Fibroblast of skin of right biceps (primary cell): ENCODE measurements at places on chromosomes 5 and 9.
A peak's percentile ranks its signal among the peaks of the same experiment; 100 is the strongest.

DNA sequence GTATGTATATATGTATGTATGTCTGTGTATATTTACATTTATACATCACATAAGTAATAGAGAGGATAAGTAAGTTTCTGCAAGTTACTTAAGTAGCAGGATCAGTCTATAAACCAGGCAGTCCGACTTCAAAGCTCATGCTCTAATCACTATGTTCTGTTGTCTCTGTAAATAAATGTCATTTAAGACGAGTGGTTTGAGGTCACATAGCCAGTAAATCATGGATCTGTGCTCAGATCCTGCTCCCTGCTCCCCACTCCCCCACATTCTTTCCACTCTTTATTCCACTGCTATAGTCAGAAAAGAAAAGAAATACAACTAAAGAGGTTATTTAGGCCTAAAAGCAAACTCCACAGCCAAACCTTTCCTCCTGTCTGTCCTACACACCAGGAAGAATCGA lies 90.4 kb downstream of the SERINC5 start:
- no peak for DNase-seq

DNA sequence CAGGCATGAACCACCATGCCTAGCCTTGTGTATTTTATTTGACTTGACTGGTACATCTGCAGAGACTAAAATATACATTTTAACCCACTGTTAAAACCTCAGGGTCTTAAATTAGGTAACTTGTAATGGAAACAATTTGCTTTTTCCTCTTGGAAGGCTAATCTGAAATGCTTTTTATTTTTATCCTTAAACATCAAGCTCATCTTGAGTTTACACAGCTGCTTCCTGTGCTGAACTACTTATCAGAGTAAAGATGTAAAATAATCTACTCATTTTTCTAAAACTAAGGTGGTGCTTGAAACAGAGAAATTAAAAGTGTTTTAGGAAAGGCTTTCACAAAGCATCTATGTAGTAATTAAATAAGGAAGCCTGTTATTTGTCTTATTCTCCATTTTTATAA lies 144.1 kb downstream of the ENTREP1 start:
- DNase-seq = no peak

GRCh38 chr9:107142896-107143603 lies 140.0 kb upstream of the RAD23B start:
- DNase-seq = peak; percentile 8

GRCh38 chr5:99771296-99771695 lies 763.9 kb upstream of the FAM174A start:
- no peak for DNase-seq

DNA sequence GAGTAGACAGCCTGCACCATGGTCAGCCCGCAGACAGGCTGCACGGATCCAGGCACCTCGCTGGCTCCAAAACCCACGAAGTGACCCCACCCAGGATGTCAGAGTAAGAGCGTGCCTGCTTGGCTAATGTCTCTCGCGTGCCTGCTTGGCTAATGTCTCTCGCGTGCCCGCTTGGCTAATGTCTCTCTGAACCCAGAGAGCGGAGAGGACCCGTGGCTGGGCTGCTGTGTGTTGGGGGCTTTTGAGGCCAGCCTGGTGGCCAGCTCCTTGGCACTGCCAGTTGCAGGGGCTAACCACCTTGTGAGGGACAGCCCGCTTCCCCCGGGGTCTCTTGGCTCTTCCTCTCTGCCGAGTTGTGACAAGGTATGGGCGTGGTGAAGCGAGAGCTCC lies 8.9 kb upstream of the RXRA start:
- DNase-seq = no peak

DNA sequence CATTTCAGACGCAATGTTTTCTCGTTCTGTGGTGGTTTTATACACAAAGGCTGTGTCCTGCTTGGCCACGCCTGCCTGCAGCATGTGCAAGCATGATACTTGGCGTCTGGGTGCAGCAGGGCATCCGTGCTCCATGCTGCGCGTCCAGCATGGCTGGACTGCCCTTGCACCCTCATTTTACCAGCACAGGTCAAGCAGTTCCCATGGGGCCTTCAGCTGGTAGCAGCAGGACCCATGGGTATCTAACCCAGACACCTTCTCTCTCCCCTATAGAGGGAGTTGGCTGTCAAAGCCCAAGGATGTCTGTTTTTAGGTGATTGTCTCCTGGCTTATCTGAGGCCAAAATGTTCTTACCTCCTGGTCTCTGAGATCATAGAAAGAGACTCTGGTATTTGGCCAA lies 158.3 kb upstream of the PITX1 start:
- no peak for DNase-seq

- peak; percentile 71 for DNase-seq
Measured at GRCh38 chr9:136327304-136327974, at the start of gene GPSM1. GPSM1 (plus strand) TSS chr9:136327539; CDS start chr9:136327696, 157 bp downstream.

DNA sequence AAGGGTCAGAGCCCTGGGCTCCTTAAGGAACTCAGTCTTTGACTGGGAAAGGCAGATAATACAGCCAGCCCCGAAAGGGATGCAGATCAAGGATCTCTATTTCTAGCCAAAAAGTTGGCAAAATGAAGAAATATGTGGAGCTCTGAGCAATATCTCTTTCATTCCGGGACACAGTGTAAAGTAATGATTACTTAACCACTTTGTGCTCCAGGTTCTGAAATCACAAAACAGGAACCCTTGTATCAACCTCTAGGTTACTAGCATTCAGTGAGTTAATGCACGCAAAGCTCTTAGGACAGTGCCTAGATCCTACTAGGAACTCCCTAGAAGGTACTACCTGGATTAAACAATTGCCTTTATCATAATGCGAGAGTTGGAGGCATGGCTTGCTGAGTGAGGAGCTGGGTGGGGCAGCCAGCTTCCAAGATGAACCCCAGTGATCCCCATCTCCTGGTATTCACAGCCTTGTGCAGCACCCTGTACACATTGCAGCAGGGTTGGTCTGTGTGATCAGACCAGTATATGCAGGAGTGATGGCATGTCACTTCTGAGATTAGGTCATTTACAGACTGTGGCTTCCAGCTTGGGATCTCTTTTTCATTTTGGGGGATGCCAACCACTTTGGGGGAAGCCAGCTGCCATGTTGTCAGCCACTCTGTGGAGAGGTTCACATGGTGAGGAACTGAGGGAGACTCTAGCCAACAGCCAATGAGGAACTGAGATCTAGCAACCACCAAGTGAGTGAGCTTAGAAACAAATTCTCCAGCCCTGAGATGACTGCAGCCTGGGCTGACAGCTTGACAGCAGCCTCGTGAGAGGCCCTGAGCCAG lies 103.1 kb upstream of the SLC44A1 start:
- DNase-seq = peak; percentile 13
